ENCODE measurements at places on chromosomes 11 and 22.
A peak's percentile ranks its signal among the peaks of the same experiment; 100 is the strongest.

- DNase-seq: peak; percentile 79
Measured at GRCh38 chr11:77547863-77548551, 41.7 kb upstream of the AQP11 start.

- DNase-seq: peak; percentile 79
Measured at GRCh38 chr22:17057959-17058814, 26.6 kb upstream of the IL17RA start.

GRCh38 chr11:126476977-126477376 lies 121.5 kb downstream of the ST3GAL4 start:
- no peak for DNase-seq

DNA sequence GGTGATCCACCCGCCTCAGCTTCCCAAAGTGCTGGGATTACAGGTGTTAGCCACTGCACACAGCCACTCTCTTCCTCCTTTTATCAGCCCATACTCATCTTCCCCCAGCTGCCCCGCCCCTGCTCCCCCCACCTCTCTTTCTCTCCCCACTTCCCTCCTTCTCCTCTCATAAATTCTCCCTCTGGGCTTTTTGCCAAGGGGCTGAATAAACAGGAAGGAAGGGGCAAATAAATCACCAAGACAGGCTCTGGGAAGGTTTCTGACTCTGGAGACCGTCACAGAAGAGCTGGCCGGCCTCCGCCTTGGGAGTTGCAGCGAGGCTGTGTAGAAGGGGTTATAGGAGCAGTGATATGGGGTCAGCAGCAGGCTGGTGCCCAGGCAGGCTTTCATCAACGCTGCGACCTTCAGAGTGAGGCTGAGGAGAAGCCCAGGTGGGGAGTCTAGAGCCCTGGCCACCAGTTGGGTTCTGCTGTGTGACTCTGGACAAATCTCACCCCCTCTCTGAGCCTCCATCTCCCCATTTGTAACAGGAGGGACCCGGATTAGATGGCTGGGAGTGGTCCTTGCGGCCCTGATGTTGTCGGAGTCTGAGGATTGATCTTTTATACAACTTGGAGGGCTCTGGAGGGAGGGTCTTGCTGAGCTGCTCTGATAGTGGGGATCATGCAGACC lies 62.6 kb upstream of the RASD2 start:
- DNase-seq: peak; percentile 95

DNA sequence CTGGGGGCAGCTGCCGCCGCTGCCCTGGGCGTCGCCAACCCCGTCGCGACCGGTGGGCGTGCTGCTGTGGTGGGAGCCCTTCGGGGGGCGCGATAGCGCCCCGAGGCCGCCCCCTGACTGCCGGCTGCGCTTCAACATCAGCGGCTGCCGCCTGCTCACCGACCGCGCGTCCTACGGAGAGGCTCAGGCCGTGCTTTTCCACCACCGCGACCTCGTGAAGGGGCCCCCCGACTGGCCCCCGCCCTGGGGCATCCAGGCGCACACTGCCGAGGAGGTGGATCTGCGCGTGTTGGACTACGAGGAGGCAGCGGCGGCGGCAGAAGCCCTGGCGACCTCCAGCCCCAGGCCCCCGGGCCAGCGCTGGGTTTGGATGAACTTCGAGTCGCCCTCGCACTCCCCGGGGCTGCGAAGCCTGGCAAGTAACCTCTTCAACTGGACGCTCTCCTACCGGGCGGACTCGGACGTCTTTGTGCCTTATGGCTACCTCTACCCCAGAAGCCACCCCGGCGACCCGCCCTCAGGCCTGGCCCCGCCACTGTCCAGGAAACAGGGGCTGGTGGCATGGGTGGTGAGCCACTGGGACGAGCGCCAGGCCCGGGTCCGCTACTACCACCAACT lies 1.0 kb downstream of the FUT4 start:
- no peak for DNase-seq

DNA sequence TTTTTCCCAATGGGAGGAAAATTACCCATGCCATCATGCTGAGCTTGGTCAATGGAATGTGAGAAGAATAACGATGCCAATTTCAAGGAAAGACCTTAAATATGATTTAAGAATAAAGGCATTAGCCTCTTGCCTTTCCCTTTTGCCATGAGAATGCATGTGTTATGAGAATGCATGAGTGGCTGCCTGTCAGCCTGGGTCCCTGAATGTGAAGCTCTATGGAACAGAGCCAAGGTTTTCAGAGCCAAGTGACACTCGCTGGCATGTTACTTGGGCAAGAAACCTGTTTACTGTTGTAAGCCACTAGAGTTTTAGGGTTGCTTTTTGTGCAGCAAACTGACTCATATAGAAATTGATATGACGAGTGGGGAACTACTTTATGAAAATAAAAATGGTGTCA lies 75.7 kb downstream of the JRKL start:
- no peak for DNase-seq

DNA sequence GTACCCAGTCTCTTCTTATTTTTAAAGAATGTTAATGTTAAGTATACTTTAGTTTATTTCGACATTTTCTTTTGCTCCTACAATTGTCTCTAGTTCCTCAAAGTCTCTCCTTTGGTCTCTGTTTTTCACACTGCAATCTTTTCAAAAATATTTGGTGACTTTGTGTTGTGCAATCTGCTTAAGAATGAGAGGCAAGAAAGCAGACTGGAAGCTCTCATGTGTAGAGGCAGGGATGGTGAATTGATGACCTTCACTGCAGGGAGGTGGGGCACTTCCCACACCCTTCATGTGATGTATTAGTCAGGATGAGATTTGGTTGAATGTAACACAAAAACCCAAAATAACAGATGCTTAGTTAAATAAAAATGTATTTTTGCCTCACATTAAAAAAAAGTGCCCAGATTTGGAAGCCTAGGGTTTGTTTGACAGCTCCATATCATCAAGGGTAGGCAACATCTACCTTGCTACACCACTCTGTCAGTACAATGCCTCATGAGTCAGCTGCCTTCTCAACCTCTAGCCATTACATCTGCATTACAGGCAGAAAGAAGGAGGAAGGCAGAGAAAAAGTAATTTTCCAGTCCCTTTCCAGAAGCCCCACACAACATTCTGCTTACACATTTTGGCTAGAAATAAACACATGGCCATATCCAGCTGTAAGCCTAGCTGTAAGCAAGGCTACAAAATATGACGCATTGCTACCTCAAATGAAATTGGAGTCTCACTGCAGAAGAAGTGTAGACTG lies 3.8 kb upstream of the MMP27 start:
- DNase-seq: no peak

DNA sequence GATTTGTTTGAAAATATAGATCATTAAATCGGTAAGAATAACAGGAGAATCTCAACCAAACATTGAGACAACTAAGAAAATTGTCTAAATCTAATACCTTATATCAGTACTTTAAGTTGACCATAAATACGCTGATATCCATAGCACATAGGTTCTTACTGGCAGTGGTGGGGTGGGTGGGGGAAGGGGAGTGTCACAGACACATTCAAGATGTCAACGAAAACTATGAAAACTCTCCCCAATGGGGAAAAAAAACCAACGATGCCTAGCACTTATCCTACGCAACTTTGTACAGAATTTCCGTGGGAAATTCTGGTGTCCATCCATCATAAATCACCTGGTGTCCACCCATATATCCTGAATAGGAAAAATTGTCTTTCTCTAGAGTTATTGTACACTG lies 6.2 kb downstream of the GRAP2 start:
- DNase-seq: no peak

DNA sequence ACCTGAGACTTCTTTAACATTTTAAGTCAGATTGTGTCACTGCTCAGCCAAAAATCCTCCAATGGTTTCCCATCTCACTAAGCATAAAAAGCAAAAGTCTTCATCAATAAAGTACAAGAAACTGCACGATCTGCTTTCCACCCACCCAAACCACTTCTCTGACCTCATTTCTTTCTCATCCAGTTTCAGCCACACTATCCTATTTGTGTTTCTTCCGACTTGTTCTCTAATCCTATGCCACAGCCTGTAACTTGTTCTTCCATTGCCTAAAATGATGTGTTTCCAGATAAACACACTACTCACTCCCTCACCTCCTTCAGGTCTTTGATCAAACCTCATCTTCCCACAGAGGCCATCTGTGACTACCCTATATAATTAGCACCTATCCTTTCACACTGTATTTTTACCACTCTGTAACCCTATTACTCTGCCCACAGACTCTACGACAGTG lies 28.4 kb downstream of the ARHGAP32 start:
- DNase-seq: no peak

GRCh38 chr11:76123248-76123647 lies 83.1 kb downstream of the WNT11 start:
- no peak for DNase-seq

- no peak for DNase-seq
Measured at GRCh38 chr11:35856756-35857155, 87.1 kb upstream of the LDLRAD3 start.

DNA sequence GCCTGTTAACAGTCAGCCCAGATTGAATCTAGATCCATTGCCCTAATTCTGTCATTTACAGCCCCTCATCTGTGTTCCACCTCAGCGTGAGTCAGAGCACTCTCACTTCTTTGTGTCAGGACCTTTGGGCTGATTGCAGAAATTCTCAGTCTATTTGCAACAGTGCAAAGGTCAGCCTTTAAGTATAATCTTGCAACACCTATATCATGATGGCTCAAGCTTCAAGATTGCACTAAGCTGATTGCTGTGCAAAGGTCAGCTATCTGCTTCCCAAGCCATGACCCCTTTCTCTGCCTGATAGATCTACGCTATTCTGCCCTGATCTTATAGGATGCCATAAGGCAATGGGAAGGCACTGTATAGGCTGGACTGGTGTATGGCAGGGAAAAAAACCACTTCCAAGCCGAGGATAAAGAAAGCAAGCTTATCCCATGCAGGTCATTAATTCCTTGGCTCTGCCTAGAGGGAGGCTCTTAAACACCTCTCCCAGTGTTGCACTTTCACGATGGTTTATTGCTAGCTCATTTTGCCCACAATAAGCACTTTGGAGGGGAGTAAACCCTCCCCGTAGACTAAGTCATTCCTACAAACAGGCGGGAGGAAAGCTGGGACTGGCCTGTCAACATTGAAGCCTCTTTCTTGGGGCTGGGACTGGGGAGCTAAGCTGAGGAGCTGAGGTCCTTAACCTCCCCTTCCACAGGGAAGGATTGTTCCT lies 100.6 kb downstream of the RRAS2 start:
- DNase-seq: peak; percentile 70

- peak; percentile 46 for DNase-seq
Measured at GRCh38 chr11:9574622-9575259, 1.3 kb downstream of the WEE1 start.

GRCh38 chr11:47127213-47127612 lies 49.5 kb downstream of the ARFGAP2 start:
- DNase-seq: no peak

DNA sequence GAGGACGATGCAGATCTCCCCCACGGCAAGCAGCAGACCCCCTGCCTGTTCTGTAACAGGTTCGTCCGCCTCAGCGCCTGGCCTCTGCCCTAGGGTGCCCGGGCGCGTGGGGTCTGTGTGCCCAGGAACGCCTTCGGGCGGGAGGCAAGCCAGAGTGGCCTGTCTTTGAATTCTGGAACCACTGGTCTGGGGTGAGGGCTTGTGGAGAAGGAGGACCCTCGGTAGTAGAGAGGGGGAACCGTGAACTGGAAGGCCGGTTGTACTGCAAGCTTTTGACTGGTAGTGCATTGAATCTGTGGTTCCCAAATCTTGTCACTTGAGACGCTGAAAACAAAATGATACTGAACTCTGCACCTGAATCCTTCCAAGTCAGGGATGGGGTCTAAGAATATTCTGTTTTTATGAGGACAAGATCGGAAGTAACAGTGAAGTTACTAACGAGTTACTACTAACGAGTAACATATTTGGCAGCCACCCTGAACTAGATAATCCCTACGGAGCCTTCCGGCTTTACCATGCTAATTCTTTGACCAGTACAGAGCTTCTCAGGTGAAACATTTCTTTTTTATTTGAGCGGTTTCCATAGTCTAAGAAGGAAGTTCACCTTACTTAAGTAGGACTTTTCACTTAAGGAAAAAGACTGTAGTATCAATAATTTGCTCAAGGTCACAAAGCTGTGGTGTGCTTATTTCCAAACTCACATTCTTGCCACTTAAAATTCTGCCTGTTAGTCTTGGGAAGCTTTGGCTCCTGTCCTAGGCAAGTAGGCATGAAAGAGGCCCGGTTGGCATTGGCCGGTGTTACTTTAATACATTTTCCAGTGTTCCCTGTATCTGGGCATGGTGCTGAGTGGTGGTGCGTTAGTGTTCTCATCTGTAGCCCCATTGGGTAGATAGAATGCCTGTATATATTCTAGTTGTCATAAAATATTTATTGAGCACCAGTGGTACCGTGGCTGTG lies 860 bp downstream of the PRMT3 start:
- DNase-seq: no peak

Data from umbilical cord (tissue), 2 donors.